ENCODE measurements at places on chromosomes 6 and 20.

- no peak for DNase-seq
Measured at GRCh38 chr20:54152227-54153040, 21.4 kb downstream of the CYP24A1 start.

GRCh38 chr6:147160593-147160992, 43.6 kb upstream of the STXBP5 start:
- DNase-seq: no peak

GRCh38 chr6:20681243-20681684, 147.0 kb downstream of the CDKAL1 start:
- peak; percentile 28 for DNase-seq

- DNase-seq: no peak
Measured at GRCh38 chr6:153503810-153504209, 372.7 kb upstream of the RGS17 start.

GRCh38 chr6:128208078-128208477, 307.2 kb upstream of the THEMIS start:
- no peak for DNase-seq

GRCh38 chr6:110626442-110626841, 150.0 kb upstream of the SLC22A16 start:
- no peak for DNase-seq

DNA sequence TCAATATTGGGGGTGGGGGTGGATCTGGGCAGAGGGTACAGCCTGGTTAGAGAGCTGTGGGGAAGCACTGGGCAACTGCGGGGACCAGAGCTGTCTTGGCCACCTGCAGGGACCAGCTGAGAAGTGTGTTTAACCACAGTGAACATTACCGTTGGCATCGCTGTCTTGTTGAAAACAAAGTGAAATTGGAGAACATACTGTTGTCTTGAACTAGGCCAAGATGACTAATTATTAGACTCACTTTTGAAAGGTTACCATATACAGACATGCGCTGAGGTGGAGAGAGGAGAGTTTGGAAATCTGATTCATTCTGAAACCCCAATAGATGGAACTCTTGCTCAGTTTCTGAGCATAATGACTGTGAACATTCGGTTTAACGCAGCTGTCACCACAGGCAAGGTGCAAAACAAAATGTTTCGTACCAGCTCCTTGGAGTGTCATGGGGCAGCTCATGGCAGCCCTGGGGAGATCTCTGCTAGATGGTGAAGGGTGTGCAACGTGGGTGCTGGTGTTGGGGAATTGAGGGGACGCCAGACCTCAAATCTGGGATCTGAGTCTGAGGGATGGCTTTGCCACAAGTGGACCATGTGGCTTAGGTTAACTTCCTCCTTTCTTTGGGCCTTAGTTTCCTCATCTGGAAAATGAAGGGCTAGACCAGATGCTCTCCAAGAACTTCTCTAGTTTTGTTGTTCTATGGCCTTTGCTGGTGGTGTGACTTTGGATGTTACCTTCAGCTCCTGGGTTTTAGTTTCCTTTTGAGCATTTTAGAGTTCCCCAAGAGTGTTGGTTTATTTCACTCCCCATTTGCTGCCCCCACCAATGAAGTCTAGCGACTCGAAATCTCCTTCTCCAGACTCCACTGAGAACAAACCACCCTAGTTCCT, 24.6 kb upstream of the GTSF1L start:
- no peak for DNase-seq

- DNase-seq: no peak
Measured at GRCh38 chr6:7201732-7202541, 94.2 kb downstream of the RREB1 start.

DNA sequence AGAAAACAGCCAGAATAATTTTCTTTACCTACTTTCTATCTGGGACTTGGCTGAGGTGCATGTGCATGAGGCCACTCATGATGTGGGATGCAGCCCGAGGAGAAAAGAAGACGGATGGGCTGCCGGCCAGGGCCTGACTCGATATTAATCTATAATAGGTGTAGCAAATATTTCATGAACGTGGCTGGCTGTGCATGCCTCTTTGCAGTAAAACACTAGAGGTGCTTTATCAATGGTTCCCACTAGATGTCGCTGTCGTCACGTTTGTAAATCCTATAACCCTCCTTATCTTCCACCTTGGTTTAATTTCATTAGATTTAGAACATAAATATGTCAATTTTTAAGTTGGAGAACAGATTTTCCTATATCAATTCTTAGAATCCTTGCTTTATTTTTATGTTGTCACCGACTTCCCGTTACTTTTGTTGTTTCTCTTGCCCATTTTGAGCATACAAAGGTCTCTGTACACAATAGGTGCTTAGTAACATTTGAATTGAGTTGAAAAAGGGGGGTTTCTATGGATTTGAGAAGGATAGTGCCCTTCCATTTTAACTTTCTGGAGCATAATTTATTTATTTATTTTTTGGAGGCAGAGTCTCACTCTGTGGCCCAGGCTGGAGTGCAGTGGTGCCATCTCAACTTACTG, 19.6 kb upstream of the FERMT1 start:
- DNase-seq: peak; percentile 26

GRCh38 chr6:131900231-131900630, 50.9 kb downstream of the CCN2 start:
- no peak for DNase-seq

DNA sequence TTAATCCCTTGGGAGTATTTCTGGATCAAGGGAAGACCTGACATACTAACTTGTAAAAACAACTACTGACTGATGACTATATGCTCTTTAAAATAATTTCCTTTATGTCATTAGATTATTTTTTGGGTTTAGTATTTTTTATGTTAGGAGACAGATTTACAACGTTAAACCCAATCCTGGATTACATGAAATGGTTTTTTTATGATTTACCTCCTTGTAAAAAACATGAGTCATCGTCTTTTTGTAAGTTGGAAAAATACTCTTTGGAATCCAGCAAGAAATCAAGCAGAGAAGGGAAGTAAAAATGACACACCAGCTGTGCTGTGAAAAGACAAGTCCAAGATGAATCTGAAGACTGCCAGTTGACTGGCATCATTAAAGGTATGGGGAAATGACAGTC, 6.7 kb downstream of the STK4 start:
- no peak for DNase-seq

- no peak for DNase-seq
Measured at GRCh38 chr6:100614386-100614785, 149.7 kb upstream of the SIM1 start.

GRCh38 chr6:29792123-29793035, 35.2 kb upstream of the HLA-G start:
- no peak for DNase-seq

DNA sequence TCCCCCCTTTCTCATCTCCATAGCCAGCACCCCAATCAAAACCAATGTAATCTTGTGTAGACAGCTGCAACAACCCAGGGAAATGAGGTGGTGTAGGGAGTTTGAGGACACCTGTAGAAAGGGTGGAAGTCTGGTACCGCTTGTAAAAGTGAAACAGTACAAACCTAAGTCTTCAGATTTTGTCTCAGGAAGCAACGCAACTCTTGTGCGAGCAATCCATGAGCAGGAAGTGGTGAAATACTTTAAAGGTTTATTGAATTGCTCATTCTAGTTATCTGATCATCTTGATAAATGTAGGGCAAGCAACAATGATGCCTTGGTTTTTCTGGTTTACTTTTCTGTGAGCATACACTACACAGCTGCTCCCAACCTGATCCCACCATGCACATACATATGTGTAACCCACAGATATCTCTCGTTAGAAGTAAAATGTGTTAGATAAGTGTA, 71.1 kb upstream of the THEMIS start:
- no peak for DNase-seq

GRCh38 chr6:46044881-46045617, 29.4 kb upstream of the CLIC5 start:
- DNase-seq: no peak

DNA sequence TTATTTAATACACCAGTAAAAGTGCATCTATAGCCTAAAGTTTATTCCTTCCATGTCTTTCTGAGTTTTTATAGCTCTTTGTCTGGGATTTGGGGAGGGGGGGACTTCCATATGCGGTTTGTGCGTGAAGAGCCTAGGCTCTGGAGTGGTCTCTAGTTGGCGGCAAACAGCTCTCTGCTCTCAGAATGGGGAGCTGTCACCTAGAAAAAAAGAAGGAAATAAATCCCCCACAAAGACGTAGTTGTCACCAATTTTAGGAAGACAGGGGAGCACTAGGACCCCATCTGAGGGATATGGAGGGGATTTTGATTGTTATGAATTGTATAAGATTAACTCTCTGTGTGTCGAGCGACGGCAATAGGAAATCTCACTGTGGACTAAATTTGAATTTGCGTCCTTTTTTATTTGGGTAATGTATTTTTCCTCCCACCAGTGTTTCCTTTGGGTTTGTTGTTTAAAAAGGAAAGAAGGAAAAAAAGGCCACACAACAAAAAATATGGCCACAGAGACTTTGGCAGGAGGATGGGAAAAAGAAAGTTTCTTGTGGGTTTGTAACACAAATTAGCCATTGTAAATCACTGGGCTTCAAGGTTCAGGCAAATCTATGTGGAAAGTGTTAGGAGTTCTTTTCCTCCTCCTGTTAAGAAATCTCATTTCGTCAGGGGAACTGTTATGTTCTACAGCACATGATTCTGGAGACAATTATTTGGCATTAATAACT, 7.4 kb downstream of the POU3F2 start:
- DNase-seq: no peak

GRCh38 chr6:136510299-136510698, 39.9 kb downstream of the MAP7 start:
- no peak for DNase-seq

DNA sequence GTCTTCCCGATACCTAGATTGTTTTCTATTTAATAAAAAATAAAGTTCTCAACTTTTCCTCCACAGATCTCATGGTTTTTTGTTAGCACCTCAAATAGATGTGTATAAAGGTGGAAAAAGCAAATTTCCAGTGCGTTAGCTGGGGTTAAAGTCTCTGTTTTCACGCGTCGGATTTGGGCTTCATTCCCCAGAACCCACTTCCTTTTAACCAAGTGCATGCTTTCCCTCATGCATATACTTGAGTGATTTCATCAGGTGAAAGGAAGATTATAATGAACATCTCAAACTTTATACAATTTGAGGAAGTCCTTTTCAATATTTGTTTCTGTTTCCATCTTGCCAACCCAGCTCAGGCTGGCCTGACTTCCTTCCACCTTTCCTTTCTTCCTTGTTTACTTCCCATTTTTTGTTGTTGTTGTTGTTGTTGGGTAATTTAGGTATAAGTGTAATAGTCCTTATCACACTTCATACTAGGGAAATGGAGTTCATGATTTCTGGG, 43.9 kb upstream of the GGTLC1 start:
- DNase-seq: no peak

DNA sequence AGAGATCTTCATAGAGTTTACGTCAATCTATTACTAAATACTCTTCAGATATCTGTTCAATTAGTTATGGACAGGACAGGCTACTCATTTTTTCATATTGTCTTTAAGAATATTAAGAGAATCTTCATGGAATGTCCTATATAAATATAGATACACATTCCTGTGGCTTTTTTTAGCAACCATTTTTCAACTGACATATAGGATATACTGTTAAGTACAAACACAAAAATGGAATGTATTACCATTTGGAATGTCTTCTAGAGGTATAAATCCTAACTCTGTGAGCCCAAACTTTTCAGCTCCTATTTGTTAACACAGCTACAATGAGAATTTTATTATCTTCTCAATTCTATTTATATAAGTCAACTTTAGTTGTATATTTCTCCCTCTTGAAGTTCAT, 239.6 kb upstream of the DEFB112 start:
- DNase-seq: no peak

DNA sequence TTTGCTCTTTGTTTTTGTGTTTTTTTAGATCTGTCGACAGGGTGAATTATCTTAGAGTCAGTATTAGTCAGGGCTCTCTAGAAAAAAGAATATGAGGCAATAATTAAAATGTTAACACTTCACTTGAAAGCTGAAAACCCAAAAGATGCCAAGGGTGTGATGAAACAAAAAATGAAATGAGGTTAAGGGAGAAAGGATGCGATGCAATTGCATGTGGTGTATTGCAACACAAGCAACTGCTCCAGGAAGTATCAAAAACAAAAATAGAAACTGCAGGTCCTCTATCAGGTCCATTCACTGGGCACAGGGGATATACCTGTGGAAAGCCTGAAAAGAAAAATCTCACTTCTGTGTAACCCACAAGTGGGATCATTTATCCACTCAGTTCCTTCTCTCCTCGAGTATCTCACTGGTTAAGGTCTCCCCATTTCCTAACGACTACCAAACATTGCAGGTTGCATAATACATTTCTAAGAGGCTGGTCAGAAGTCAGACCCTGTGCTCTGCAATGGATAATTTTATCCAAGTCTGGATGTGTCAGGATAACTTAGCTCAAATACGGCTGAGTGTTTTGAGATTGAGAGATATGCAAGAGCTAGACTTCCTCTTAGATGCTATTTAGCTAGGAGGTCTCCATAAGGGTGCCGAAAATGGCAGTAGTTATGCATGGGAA, 257.7 kb upstream of the GJE1 start:
- no peak for DNase-seq

- DNase-seq: no peak
Measured at GRCh38 chr6:32906539-32906938, 34.3 kb downstream of the HLA-DMB start.

DNA sequence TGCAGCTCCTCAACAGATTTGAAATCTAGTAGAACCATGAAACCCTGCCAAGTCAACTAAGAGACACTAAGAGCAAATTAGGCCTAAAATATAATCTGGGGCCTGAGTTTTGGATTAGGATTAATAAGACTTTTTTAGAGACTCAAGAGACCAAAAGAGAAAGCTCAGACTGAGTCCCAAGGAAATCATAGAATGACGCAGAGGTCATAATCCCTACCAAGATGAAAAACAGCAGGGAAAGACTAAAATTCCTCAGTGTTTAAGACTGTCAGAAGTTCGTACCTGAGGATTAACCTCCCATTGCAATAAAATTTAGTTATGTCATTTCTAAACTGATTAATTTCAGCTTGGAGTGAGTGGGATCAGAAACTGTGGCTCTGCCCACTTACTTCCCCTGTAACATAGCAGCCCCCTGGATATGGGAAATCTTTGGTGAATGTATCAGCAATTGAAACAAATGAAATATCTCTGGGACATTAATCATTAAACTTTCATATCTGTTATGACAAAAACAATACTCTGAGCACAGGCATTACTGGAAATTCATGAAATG, 200.3 kb downstream of the EDN1 start:
- DNase-seq: no peak

- no peak for DNase-seq
Measured at GRCh38 chr6:155261111-155261900, 2.5 kb upstream of the CLDN20 start.

GRCh38 chr6:110034667-110035036, 56.5 kb downstream of the GPR6 start:
- no peak for DNase-seq

DNA sequence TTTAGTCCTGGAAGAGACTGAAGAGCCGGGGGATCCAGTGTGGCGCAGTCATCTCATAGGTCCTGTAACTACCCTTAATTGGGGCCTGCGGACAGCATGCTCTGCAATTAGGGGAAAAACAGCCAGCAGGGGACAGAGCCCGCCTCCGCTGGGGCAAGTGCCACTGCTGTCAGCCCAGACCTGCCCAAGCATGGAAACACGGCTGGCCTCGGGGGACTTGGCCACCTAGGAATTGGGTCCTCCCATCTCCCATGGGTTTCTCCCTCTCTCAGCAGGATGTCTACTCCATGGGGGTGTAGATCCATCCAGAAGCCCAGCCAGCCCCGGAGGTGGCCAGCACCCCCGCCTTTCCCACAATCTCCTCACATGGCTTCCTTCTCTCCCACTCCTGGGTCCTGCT, 3.6 kb downstream of the GHRH start:
- no peak for DNase-seq

All from NCI-H774 (cell line).